Putamen (tissue), 1 donor: ENCODE measurements at places on chromosomes 4 and X.

DNA sequence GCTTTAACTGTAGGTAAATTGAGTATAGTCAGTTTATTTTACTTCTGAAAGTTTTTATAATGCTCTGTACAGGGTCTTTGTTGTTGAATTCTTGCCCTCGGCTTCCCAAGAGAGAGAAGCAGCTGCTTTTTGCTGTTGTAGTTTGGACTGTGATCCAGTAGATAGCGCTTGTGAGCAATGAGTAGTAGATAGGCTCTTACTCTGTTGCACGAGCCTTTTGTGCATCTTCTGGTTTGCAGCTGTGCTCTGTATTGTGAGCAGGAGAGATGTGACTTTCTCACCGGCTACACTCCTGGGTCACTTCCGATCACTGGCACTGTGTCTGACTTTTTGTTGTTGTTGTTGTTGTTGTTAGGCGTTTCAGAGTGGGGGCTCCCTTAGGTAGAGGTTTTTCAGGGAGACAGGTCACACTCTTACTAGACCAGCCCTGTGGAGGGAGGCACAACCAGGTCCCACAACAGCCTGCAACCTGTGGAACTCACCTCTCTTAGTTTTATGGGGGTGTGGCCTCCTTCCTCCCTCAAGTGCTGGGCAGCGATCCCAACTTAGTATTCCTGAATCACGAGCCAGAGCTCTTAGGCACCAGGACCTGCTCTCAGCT is 822.1 kb upstream of the GALNTL6 start:
- DNase-seq: no peak

DNA sequence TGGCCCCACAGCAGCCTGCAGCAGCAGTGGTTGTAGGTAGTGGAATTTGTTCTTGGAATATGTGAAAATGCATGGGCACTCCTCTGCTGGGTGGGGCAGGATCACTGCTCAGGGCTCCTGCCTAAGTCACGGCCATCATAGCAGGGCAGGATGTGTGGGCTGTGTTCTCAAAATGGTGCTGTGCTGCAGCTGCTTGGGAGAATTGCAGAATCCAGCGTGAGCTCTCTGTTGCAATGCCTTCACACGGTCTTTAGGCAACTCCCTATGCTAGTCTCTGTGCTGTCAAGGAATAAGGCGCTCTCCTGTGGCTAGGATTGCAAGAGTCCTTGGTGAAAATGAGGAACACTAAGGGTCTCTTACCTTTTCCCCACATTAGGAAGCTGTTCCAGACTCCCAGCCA is 42.9 kb downstream of the F8 start:
- DNase-seq: no peak

- DNase-seq: no peak
Observed at GRCh38 chr4:185282968-185283367, 73.6 kb downstream of the SNX25 start.

DNA sequence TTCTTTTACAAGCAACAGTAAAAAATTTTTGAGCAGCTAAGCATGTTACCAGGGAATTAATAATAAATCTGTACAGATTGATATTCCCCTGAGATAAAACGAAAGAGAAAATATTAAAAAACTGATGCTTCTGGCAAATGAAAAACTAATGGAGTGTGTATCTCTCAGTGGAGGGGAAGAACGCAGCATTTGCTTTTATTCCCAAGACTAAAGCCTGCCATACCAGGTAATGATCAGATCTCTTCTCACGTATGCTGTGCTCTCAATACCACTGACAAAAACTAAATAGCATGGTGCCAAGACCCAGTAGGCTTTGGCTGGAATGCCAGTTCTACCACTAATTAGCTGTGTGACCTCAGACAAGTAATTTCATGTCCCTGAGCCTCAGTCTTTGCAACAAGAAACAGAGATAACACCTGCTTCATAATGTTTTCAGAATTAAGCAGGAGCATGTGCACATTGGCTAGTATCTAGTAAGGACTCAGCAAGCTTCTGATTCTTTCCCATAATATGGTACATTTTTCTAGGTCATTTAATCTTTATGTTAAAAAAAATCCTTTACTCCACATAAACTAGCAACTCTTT is 179.6 kb downstream of the CENPC start:
- DNase-seq: no peak

- no peak for DNase-seq
Observed at GRCh38 chrX:27987862-27988646, 6.8 kb upstream of the DCAF8L1 start.

- DNase-seq: peak; percentile 18
Observed at GRCh38 chr4:22988526-22988925, 295.8 kb downstream of the GBA3 start.

GRCh38 chrX:96424007-96424406 is 260.6 kb upstream of the DIAPH2 start:
- DNase-seq: no peak

DNA sequence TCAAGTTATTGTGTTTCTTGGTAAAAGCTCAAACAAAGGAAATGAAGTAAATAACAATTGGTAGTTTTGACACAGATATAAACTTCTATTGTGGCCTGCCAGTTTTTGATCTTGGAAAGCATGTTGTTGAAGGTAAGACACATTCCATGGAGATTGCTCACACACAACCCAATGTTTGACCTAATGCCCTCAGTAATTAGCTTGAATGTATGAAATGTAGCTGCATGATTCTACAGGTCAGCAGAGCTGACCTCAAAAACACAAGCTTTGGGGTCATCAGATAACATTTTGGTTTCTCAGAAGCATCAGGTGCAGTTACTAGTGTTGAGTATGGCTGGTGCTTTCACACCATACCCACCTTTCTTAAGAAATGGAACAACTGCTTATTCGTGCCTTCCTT is 16.5 kb downstream of the GPR173 start:
- DNase-seq: no peak

DNA sequence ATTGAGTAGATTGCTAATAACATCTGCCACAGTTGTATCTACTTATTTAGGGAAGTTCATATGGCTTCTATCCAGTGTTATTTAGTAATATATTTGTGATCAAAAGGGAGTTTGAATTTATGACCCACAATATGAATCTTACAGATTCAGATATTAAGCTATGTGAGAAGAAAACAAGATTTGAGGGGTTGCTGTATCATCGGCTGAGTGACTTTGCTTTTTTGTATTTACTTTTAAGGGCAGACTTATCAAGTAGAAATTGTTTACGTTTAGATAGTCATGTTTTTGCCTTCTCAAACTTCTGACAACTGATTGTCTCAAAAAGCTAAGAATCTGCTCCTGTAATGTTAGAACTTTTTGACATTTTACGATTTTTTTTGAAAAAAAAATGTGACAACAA is 17.2 kb upstream of the DCK start:
- no peak for DNase-seq

GRCh38 chrX:150236327-150236726 is 126.8 kb upstream of the MAMLD1 start:
- no peak for DNase-seq

DNA sequence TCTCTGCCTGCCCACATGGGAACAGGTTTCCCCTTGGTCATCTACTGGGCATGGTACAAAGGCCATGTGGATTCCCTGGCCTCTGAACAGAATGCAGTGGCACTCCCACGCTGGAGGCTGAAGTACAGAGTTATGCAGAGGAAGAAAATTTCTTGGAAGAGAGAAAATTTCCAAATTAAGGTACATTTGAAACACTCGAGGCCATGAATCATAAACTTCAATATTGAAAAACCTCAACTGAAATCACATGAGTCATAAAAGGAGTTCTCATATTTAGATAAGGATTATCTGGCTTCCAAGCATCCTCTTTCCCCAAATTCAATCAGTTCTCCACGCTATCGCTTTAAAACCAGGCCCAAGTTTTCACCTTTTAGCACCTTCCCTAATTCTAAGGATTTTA is 28.1 kb upstream of the TXK start:
- DNase-seq: no peak

GRCh38 chr4:33306131-33306530 is 2586.0 kb downstream of the PCDH7 start:
- no peak for DNase-seq

DNA sequence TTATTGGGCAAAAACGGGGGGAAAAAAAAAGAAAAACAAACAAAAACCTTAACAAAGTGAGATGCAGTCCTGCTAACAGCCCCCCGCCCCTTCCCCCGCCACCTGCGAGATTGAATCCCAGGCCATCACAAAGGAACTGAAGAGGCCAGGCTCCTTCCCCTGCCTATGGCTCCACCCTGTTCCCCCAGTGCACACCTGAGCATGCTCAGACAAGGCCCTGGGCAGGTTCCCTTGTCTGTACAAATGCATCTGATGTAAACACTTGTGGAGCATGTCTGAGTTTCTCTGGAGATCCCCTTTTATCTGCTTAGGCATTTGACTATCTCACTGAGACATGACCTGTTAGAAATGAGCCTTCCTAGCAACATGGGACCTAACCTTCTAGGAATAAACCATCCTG is 983.7 kb upstream of the PABPC4L start:
- DNase-seq: no peak
